ENCODE measurements at places on chromosomes 3 and 15. TPM values are rescaled to one million over a fixed set of nuclear protein-coding genes. Genes with fewer than 3 reads are reported as not detected.

MESP1 gene
- total RNA-seq = 6.8 TPM

AGBL1 gene
- not detected for total RNA-seq

FGD5 gene
- total RNA-seq = not detected

GLDN gene
- not detected for total RNA-seq

CLSTN2 gene
- total RNA-seq = 0.05 TPM

RUBCN gene
- 7.9 TPM for total RNA-seq

TMEM44 gene
- total RNA-seq = 11.3 TPM

STXBP5L gene
- not detected for total RNA-seq

DNASE1L3 gene
- total RNA-seq = not detected

TMEM108 gene
- not detected for total RNA-seq

ZNF662 gene
- not detected for total RNA-seq

EBLN2 gene
- total RNA-seq = 0.25 TPM

ZNF445 gene
- total RNA-seq = 1.8 TPM

RBP2 gene
- total RNA-seq = not detected

CD86 gene
- total RNA-seq = not detected

NR2E3 gene
- total RNA-seq = 0.15 TPM

ENTPD3 gene
- not detected for total RNA-seq

DUOXA1 gene
- 0.09 TPM for total RNA-seq

TICRR gene
- 13.7 TPM for total RNA-seq

RPP25 gene
- total RNA-seq = 21.4 TPM

SHF gene
- 0.69 TPM for total RNA-seq

NANOGP8 gene
- not detected for total RNA-seq

IL5RA gene
- total RNA-seq = not detected

ADPRH gene
- 2.6 TPM for total RNA-seq

CGNL1 gene
- 1.5 TPM for total RNA-seq

SAMMSON gene
- total RNA-seq = not detected

SLC9C1 gene
- not detected for total RNA-seq

Data from A549 treated with RU486 at 1 μM for 4 hours (cell line).